ENCODE measurements at places on chromosomes 13 and 19. TPM values are rescaled to one million over a fixed set of nuclear protein-coding genes. Genes with fewer than 3 reads are reported as not detected.

The HS6ST3 gene
- not detected for total RNA-seq

The OR1I1 gene
- not detected for total RNA-seq

- DNase-seq, result no peak
These were observed 11.4 kb upstream of the MYCBP2 start for GRCh38 chr13:77338329-77338728.

- no peak for DNase-seq
These were observed 2.0 kb upstream of the CSNK1A1L start for GRCh38 chr13:37107456-37107855.

DNA sequence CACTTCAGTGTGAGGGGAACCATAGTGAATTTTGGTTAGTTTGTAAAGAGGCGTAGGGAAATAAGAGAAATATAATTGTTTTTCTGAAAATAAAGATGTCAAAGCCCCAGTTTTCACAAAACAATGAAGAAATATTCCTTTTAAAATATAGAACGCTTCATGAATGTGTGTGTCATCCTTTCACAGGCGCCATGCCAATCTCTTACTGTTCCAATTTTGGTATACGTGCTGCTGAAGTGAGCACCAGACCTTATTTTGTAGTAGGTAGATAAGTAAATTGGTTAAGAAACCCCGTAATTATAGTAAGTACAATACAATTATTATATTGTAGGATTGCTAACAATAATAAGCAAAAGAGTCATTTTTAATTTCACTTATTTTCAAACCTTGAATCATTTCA is 43.3 kb downstream of the NAA16 start:
- DNase-seq, result no peak
